ENCODE measurements at places on chromosomes 12 and 14.

DNA sequence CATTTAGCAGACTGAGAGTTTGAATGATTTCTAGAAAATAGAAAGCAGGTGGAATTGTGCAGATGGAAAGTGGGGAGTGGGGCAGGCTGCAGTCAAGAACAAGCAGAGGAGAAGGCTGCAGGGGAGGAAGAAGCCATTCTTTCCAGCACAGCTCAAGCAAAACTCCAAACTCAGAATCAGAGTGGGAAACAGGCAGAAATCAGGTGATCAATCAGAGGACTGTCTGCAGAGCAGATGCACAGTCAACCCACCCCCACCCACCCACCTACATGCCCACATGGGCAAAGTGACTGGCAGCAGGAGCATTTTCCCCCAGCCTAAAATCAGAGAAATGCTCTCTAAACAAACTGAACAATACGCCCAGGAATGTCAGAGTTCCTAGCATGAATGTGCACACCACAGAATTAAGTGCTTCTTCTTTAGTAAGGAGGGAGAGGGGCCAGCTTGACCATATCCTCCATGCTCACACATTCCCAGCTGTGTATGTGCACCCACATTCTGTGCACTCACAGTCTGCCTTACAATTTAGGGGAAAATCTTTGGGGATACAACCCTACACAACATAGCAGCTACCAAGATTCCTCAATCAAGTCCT, 194.1 kb upstream of the PLEKHA5 start:
- DNase-seq = no peak

DNA sequence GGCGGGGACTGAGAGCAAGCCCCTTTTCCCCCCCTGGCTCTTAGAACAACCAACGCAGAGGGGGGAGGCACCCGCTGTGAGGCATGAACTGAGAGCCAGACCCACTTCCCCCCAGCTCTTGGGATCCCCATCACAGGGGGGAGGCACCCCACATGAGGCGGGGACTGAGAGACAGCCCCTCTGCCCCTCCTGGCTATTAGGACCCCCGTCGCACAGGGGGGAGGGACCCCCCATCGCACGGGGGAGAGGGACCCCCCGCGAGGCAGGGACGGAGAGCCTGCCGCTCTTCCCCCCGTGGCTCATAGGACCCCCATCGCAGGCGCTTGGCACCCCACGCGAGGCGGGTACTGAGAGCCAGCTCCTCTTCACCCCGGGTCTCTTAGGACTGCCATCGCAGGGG, 195.8 kb upstream of the PZP start:
- DNase-seq = no peak

GRCh38 chr14:56703947-56704346, 106.3 kb downstream of the OTX2 start:
- no peak for DNase-seq

- DNase-seq = peak; percentile 94
Measured at GRCh38 chr14:77032844-77033621, 4.5 kb upstream of the IRF2BPL start.

DNA sequence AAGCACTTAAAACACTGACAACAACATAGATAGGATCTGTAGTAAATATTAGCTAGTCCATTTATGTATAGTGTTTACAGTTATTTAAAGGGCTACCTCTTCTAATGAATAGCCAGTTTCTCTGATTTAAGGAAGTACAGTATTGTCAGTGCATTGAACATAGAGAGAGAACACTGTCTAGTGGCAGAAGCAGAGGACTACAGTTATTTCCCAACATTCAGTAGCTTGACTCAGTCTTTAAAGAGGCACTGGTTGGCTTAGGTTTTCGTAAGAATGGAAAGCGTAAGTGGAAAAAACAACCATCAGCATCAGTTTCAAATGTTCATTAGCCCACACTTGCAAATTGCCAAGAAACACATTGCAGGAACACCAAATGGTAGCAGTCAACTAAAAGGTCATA, 125.0 kb upstream of the HMGA2 start:
- no peak for DNase-seq

GRCh38 chr14:103333754-103334643, at the start of gene EIF5:
EIF5 (plus strand) TSS chr14:103334237; CDS start chr14:103335861, 1,624 bp downstream.
- DNase-seq = peak; percentile 89

DNA sequence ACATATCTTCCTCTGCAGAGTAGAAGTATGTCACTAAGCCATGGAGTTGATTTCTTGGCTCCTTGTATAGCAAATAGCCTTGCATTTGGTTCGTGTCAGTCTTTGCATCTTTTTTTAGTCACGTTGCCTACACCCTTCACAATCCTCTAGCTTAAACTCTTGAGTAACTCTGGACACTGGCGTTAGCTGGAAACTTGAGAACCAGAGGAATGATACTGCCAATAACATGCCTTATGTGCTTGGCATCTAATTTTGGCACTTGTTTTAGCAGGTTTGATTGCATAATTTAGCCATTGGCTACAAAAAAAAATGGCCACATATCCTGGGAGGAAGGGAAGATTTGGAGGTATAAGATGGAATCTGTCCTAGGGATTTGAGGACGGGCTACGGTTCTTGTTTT, 136.2 kb downstream of the ETV6 start:
- DNase-seq = no peak

DNA sequence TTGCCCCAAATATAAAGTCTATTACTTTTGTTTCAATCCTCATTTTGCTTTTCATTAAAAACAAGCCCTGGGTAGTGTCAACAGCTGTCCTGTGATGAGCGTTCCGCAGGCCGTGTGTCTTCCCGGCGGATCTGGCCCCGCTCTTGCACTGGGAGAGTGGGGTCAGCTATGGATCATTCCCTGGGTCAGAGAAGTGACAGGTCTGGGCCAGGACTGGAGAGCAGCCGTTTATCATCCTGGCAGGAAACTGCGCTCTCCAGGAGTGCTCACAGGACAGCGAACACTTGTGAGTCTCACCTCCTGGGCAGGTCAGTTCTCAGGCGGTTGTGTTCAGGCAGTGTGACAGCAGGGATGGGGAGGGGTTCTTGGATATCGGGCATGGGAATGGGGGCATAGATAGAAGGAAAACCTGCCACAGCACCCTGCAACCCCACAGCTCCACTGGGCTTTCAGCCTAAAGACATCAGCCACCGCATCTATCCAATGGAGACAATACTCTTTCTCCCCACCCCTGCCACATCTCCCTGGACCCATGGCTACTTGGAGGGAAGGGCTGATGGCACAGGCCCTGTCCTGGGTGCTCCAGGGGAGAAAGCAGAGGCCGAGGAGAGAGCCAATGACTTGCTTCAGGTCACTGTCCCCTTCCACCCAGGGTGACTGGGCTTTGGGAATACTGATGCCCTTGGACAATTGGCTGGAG, 47.8 kb upstream of the CHGA start:
- no peak for DNase-seq

DNA sequence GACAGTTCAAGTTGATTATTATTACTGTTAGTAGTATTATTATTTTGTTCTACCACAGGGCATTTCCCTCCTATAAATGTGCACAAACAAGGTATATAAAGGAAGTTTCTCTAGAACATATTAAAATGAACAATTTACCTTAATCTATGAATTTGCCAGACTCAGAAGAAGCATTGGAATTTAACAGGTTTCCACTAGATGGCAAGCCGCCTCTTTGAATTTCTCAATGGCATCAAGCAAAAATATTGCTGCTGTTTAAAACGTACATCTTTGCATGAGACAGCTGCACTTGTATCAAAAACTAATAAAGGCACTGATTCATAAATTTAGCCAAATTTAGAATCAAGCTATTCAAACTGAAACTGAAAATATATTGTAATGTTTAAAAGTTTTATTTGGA, 34.6 kb upstream of the MIS18BP1 start:
- DNase-seq = no peak
